ENCODE measurements at places on chromosomes 12 and 14.

- no peak for DNase-seq
These were observed 3.9 kb upstream of the LRP1 start for GRCh38 chr12:57124261-57124877.

DNA sequence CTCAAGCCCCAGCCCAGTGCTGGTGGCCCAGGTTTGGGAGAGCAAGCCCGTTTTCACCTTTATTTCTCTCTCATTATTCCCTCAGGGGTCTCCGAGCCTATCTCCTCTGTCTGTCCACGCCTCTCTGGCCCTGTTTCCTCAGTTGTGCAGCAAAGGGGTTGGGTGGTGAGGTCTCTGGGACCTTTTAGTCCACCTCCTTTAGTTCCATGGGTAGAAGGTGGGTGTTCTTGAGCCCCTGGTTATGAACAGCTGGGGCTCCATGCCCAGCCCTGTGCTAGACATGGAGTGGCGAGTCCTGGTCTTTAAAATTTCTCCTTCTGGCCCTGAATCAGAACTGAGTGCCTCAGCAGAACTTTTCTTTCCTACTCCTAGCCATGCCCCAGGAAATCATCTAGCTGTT, 1.3 kb upstream of the NGB start:
- no peak for DNase-seq

DNA sequence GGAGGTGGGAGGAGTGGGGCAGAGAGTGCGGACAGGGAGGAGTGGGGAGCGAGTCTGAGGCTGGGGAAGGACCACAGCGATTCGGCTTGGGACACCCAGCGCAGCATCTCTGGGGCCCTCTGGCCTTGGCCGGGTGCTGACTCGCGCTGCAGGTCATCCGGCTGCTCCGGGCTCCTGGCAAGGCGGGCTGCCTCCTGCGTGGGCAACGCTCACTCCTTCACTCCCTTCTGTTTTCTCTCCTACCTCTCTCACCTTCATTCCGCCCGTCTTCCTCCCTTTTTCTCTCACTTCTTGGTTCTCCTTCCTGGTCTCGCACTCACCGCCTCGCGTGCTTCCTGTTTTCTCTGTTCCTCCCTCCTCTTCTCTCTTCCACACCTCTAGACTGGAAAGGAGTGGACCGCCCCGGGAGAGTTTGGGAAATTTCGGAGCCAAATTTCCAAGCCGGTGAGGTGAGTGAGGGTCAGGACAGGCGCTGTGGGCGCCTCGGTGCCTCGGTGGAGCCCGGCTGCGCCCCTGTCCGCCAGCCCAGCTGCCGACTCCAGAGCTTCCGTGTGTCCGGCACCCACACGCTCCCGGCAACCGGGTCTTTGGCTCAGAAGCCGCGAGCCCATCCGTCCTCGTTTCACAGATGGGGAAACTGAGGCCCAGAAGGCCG, 86.7 kb downstream of the B4GALNT3 start:
- DNase-seq, result no peak

GRCh38 chr12:50971946-50972345, 19.6 kb downstream of the HIGD1C start:
- no peak for DNase-seq

- DNase-seq, result no peak
These were observed 29.5 kb upstream of the BCDIN3D start for GRCh38 chr12:49872381-49872780.

DNA sequence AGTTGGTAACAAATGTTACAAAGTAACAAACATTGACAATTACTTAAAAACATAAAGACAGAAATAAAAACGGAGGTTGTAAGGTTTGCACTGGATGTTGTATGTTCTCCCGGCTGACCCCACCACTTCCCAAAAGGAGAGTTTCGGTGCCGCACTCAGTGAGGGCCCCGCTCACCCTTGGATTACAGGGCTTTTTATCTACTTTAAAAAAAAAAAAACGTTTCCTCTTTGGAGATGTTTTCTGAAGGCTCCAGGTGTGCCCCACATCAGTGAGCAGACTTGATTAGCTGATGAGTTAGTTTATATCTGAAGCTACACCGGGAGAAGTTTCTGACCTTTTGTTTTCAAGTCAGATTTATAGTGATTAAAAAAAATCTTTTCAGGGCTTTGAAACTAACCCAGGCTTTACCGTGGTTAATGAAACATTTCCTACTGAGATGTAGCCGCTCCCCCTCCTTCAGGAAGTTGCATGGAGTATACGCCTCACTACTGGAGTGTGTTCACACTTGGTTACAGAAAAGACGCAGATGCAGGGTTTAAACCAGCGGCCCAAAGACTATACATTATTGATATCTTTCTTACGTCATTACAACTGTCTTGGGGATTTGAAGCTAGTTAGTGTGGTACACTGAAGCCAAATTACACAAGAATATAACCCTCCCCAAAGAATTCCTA, 38.0 kb upstream of the BCL7A start:
- no peak for DNase-seq

- no peak for DNase-seq
These were observed 33.5 kb downstream of the RAD51B start for GRCh38 chr14:67852926-67853604.

DNA sequence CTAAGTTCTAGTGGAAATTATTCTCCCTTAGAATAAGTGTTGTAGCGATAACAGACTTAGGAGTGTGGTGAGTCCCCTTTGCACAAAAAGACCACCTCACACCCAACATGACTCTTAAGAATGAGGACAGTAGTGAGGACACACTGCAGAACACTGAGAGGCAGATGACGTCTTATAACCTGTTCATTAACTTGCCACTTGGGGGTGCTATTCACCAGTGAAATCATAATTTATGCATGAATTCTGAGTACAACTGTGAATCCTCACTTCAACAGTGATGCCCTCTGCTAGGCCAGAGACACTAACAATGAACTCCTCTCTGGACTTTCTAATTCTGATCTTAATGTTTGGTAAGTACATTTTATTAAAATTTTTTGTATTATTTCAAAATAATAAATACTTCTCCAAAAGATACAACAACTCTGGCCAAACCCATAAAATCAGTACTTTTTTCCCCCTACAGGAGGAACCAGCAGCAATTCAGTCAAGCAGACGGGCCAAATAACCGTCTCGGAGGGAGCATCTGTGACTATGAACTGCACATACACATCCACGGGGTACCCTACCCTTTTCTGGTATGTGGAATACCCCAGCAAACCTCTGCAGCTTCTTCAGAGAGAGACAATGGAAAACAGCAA, 274.7 kb downstream of the DAD1 start:
- DNase-seq, result peak; percentile 8

GRCh38 chr12:51700887-51701286, 109.9 kb downstream of the SCN8A start:
- DNase-seq, result no peak

- DNase-seq, result no peak
These were observed 2.4 kb downstream of the FOS start for GRCh38 chr14:75280831-75281653.

- peak; percentile 35 for DNase-seq
These were observed at the start of gene OAS3 for GRCh38 chr12:112937741-112938719. TSS of gene OAS3 (plus strand) at chr12:112938474. CDS start at chr12:112938531, 57 bp downstream.

GRCh38 chr14:51248016-51248987, 8.3 kb downstream of the TMX1 start:
- DNase-seq, result no peak
